ENCODE measurements at places on chromosomes 1 and 21. TPM values are rescaled to one million over a fixed set of nuclear protein-coding genes. Genes with fewer than 3 reads are reported as not detected.

The TAF5L gene
- total RNA-seq = 23.9 TPM

The SPRR3 gene
- not detected for total RNA-seq

The RBM8A gene
- total RNA-seq = 255 TPM

The OR2L8 gene
- not detected for total RNA-seq

The CDKN2C gene
- total RNA-seq = 11.4 TPM

The ELAPOR1 gene
- 0.53 TPM for total RNA-seq

The SLC25A34 gene
- total RNA-seq = 0.43 TPM

The CATSPERE gene
- total RNA-seq = 0.09 TPM

The OR2T29 gene
- total RNA-seq = not detected

The OR2T35 gene
- not detected for total RNA-seq

The OR2L5 gene
- total RNA-seq = not detected

The SPATA1 gene
- total RNA-seq = not detected

The DBT gene
- 3.9 TPM for total RNA-seq

The KRTAP26-1 gene
- not detected for total RNA-seq

The EFNA4 gene
- total RNA-seq = 15.8 TPM

The S100A8 gene
- not detected for total RNA-seq

The EPHA8 gene
- total RNA-seq = 0.05 TPM

The TRNP1 gene
- 300 TPM for total RNA-seq
